ENCODE measurements at places on chromosomes 1 and 21. TPM values are rescaled to one million over a fixed set of nuclear protein-coding genes. Genes with fewer than 3 reads are reported as not detected.

GRCh38 chr1:100530880-100531487 lies 7.0 kb upstream of the GPR88 start:
- no peak overlapping the region for H3K4me3 ChIP-seq
- H3K27ac ChIP-seq = peak overlapping the region; percentile 61
- DNase-seq = no peak
- no peaks in the 10 kb centered on the region for H3K4me1 ChIP-seq
- H3K36me3 ChIP-seq = no peaks in the 10 kb centered on the region

DNA sequence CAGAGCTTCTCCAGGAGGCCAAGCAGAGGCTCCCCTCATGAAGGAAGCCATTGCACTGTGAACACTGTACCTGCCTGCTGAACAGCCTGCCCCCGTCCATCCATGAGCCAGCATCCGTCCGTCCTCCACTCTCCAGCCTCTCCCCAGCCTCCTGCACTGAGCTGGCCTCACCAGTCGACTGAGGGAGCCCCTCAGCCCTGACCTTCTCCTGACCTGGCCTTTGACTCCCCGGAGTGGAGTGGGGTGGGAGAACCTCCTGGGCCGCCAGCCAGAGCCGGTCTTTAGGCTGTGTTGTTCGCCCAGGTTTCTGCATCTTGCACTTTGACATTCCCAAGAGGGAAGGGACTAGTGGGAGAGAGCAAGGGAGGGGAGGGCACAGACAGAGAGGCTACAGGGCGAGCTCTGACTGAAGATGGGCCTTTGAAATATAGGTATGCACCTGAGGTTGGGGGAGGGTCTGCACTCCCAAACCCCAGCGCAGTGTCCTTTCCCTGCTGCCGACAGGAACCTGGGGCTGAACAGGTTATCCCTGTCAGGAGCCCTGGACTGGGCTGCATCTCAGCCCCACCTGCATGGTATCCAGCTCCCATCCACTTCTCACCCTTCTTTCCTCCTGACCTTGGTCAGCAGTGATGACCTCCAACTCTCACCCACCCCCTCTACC lies 19.1 kb downstream of the CSF1 start:
- no peak overlapping the region for H3K4me3 ChIP-seq
- H3K27ac ChIP-seq = peak overlapping the region; percentile 78
- peaks cover 15% of the 10 kb centered on the region for H3K4me1 ChIP-seq
- no peak for DNase-seq
- no peaks in the 10 kb centered on the region for H3K27me3 ChIP-seq

- peak overlapping the region; percentile 24 for H3K4me3 ChIP-seq
- peaks cover 24% of the 10 kb centered on the region for H3K27me3 ChIP-seq
- H3K4me1 ChIP-seq = no peaks in the 10 kb centered on the region
- no peak for DNase-seq
- H3K27ac ChIP-seq = peak overlapping the region; percentile 55
Observed at GRCh38 chr1:37633938-37634243, 801 bp downstream of the RSPO1 start.

DNA sequence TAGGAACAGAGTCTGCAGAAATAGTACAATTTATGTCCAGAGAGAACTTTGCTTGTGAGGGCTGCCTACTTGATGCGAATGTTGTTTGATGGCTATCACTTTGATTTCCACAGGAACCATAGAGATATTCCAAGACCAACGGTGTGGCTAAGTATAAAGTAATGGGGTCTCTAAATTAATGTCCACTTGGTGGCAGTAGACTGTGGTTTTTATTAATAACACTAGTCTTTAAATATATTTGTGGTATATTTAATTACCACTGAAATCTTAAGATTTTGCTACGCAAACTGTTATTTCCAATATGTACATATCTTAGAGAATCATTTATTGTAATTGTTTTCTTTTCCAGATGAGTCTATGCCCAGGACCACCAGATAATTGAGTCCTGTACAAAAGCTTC lies 647.9 kb downstream of the PLA2G4A start:
- DNase-seq = no peak
- no peak overlapping the region for H3K27ac ChIP-seq
- H3K27me3 ChIP-seq = no peaks in the 10 kb centered on the region
- no peaks in the 10 kb centered on the region for H3K36me3 ChIP-seq

DNA sequence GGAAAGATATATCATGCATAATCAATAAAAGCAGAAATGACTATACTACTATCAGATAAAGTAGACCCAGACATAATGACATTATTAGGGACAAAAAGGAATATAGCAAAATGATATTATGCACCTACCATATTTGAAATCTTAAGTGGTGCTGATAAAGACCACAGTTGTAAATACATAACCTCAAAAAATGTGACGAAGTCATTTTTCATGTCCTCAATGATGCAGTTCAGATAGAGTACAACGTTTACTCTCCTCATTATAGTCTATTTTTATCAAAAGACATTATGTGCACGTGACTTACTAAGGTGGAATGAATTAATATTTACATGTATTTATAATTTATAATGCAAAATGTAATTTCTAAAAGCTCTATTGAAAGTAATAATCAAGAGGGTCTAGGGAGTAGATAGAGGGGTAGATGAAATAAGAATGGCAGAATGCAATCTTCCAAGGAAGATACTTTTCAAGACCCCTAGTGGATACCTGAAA lies 61.7 kb upstream of the TNFSF4 start:
- no peak for DNase-seq
- H3K27me3 ChIP-seq = no peaks in the 10 kb centered on the region
- H3K4me1 ChIP-seq = no peaks in the 10 kb centered on the region
- H3K27ac ChIP-seq = no peak overlapping the region
- no peaks in the 10 kb centered on the region for H3K36me3 ChIP-seq

- H3K4me1 ChIP-seq = peaks cover under 1% of the 10 kb centered on the region
- no peak overlapping the region for H3K27ac ChIP-seq
- no peaks in the 10 kb centered on the region for H3K27me3 ChIP-seq
- DNase-seq = no peak
- H3K4me3 ChIP-seq = no peak overlapping the region
Observed at GRCh38 chr1:41371630-41372599, 10.7 kb downstream of the FOXO6 start.

DNA sequence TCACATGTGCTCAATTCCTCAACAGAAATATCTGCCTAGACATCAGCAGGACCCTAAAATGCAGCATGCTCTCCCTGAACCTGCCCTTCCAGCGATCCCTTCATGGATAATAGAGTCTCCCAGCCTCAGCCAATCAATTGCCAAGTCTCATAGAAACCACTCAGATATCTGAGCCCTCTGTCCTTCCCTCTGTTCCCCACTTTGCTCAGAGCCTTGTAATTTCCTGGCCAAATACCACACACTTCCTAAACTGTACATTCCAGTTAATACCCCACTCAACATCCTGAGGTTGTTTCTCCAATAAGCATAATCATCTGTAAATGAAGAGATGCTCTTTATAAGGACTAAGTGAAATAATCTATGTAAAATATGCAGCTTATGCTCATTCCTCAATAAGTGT lies 59.3 kb upstream of the PTGFRN start:
- no peak overlapping the region for H3K4me3 ChIP-seq
- no peak overlapping the region for H3K27ac ChIP-seq
- no peaks in the 10 kb centered on the region for H3K4me1 ChIP-seq
- DNase-seq = no peak
- no peaks in the 10 kb centered on the region for H3K27me3 ChIP-seq
- H3K36me3 ChIP-seq = no peaks in the 10 kb centered on the region

GRCh38 chr1:39352881-39353280 lies 138.6 kb upstream of the BMP8A start:
- no peaks in the 10 kb centered on the region for H3K36me3 ChIP-seq
- no peak overlapping the region for H3K27ac ChIP-seq
- no peak for DNase-seq
- H3K4me1 ChIP-seq = no peaks in the 10 kb centered on the region
- H3K27me3 ChIP-seq = no peaks in the 10 kb centered on the region

- H3K36me3 ChIP-seq = no peaks in the 10 kb centered on the region
- H3K4me3 ChIP-seq = no peak overlapping the region
- H3K27ac ChIP-seq = peak overlapping the region; percentile 81
- DNase-seq = no peak
Observed at GRCh38 chr21:29184037-29184436, 53.6 kb downstream of the MAP3K7CL start.

DNA sequence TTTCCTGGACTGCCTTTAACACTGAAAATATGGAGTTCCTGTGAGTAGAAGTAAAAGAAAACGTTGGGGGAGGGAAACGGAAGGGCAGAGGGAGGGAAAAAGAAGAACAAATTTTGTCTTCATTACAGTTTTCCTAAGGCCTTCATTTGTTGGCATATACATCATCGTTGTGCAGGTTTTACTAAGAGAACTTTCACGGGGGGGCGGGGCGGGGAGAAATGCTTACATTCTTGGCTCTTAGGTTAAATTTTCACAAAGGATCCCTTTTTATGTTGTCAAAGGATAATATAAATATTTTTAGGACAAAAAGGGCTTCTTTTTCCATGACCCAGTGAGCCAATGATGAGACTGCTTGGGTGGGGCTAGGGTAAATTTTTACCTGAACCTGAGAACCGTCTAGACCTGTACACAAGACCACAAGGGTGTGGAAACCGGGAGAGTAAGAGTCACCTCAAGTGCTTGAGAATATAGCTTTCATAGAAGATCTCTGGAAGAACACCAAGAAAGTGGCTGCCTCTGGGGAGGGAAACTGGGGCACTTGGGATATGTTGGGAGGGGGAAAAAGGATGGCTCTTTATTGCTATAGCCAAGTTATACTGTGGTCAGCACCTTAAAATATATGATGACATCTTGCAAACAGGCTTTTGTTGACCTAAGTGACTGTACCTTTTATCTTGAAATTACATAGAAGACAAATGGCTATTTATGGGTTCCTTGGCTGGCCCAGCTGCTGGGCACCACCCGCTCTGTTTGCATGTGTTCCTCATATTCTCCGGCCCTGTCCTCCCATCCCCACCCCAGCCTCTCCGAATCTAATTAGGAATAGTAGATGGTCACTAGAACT lies 2.0 kb upstream of the UTP25 start:
- no peaks in the 10 kb centered on the region for H3K36me3 ChIP-seq
- no peaks in the 10 kb centered on the region for H3K27me3 ChIP-seq
- H3K4me1 ChIP-seq = no peaks in the 10 kb centered on the region
- no peak for DNase-seq
- H3K4me3 ChIP-seq = no peak overlapping the region

- no peaks in the 10 kb centered on the region for H3K36me3 ChIP-seq
- no peak for DNase-seq
- no peaks in the 10 kb centered on the region for H3K4me1 ChIP-seq
Observed at GRCh38 chr1:26049531-26050247, 3.8 kb upstream of the SLC30A2 start.

GRCh38 chr1:110783292-110783918 lies 89.5 kb upstream of the CD53 start:
- DNase-seq = peak; percentile 76
- no peak overlapping the region for H3K4me3 ChIP-seq
- H3K27me3 ChIP-seq = no peaks in the 10 kb centered on the region
- H3K4me1 ChIP-seq = peaks cover 7% of the 10 kb centered on the region

GRCh38 chr1:232962761-232963745 lies 12.6 kb downstream of the NTPCR start:
- peaks cover 26% of the 10 kb centered on the region for H3K36me3 ChIP-seq
- H3K27me3 ChIP-seq = no peaks in the 10 kb centered on the region
- H3K4me3 ChIP-seq = no peak overlapping the region
- no peaks in the 10 kb centered on the region for H3K4me1 ChIP-seq
- DNase-seq = no peak

GRCh38 chr1:109824349-109825115 lies 60.8 kb upstream of the EPS8L3 start:
- no peaks in the 10 kb centered on the region for H3K27me3 ChIP-seq
- DNase-seq = no peak
- no peaks in the 10 kb centered on the region for H3K36me3 ChIP-seq
- H3K4me1 ChIP-seq = no peaks in the 10 kb centered on the region
- no peak overlapping the region for H3K27ac ChIP-seq
- no peak overlapping the region for H3K4me3 ChIP-seq

- no peaks in the 10 kb centered on the region for H3K27me3 ChIP-seq
- DNase-seq = no peak
- H3K4me3 ChIP-seq = no peak overlapping the region
- H3K36me3 ChIP-seq = no peaks in the 10 kb centered on the region
Observed at GRCh38 chr1:41868241-41868998, 50.3 kb downstream of the HIVEP3 start.

DNA sequence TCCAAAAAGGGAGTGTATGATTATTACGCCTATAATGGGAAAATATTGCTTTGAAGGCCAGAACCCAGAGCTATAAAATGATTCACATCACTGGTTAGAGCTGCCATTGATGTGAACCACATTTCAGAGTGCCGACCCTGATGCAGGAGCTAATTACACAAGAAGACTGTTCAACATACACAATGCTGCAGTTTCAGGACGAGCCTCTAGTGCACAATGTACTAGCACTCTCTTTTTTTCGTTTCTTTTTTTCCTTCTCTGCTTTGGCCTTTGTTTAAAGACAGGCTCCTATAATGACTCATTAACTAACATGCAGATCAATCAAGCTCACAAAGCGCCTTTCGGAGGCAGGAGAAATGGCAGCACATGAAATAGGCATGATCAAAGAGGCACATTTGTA lies 66.0 kb upstream of the HMGB4 start:
- H3K4me1 ChIP-seq = no peaks in the 10 kb centered on the region
- no peak overlapping the region for H3K27ac ChIP-seq
- DNase-seq = no peak
- H3K4me3 ChIP-seq = no peak overlapping the region
- H3K27me3 ChIP-seq = no peaks in the 10 kb centered on the region

- no peaks in the 10 kb centered on the region for H3K4me1 ChIP-seq
- H3K4me3 ChIP-seq = no peak overlapping the region
- no peaks in the 10 kb centered on the region for H3K36me3 ChIP-seq
- no peaks in the 10 kb centered on the region for H3K27me3 ChIP-seq
Observed at GRCh38 chr1:171231326-171231725, 17.0 kb upstream of the FMO1 start.

DNA sequence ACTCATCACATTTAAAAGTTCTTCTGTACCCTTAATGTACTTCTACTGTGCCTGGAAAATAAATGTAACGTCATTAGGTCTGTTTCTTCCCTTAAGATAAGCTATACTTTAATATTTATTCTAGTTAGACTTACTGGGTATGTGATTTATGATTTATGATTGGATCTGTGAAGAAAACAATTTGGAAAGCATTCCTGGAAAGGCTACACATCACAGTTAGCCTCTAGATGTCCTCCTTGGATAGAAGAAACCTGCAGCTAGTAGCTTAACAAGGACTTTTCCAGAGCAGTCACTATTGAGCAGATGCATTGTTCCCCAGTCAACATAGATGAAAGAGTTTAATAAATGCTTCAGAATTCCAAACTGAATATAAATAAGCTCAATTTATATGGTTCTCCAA lies 22.2 kb upstream of the ABL2 start:
- no peaks in the 10 kb centered on the region for H3K36me3 ChIP-seq
- no peaks in the 10 kb centered on the region for H3K27me3 ChIP-seq
- no peak overlapping the region for H3K4me3 ChIP-seq
- DNase-seq = no peak

GRCh38 chr1:25821630-25822091 lies 1.9 kb downstream of the MTFR1L start:
- H3K4me1 ChIP-seq = peaks cover 28% of the 10 kb centered on the region
- no peak for DNase-seq
- peaks cover 29% of the 10 kb centered on the region for H3K36me3 ChIP-seq
- no peaks in the 10 kb centered on the region for H3K27me3 ChIP-seq
- peak overlapping the region; percentile 94 for H3K27ac ChIP-seq

- H3K36me3 ChIP-seq = no peaks in the 10 kb centered on the region
- no peaks in the 10 kb centered on the region for H3K4me1 ChIP-seq
- no peak overlapping the region for H3K4me3 ChIP-seq
Observed at GRCh38 chr1:2492091-2492490, 16.0 kb downstream of the PLCH2 start.

GRCh38 chr1:33346533-33346926 lies 25.6 kb upstream of the A3GALT2 start:
- H3K4me3 ChIP-seq = no peak overlapping the region
- H3K27me3 ChIP-seq = no peaks in the 10 kb centered on the region
- H3K27ac ChIP-seq = peak overlapping the region; percentile 94

Gene IRF2BP2
- total RNA-seq = 99.6 TPM

Gene FMO3
- 14.0 TPM for total RNA-seq

Gene KCNA3
- 2.2 TPM for total RNA-seq

Gene MCOLN2
- 1.7 TPM for total RNA-seq

Data from Peyer's patch (tissue), 4 donors.